Stimulated activated CD8-positive, alpha-beta memory T cell treated with anti-CD3 and anti-CD28 coated beads, Interleukin-7, amount 100 ng/mL, for 24 hours (primary cell): ENCODE measurements at places on chromosomes 4 and X.

GRCh38 chr4:84826681-84827080, 139.8 kb downstream of the WDFY3 start:
- DNase-seq: no peak

- DNase-seq: no peak
Observed at GRCh38 chr4:16329125-16329796, 103.0 kb upstream of the TAPT1 start.

- DNase-seq: no peak
Observed at GRCh38 chrX:51361251-51361650, 28.6 kb downstream of the NUDT10 start.

DNA sequence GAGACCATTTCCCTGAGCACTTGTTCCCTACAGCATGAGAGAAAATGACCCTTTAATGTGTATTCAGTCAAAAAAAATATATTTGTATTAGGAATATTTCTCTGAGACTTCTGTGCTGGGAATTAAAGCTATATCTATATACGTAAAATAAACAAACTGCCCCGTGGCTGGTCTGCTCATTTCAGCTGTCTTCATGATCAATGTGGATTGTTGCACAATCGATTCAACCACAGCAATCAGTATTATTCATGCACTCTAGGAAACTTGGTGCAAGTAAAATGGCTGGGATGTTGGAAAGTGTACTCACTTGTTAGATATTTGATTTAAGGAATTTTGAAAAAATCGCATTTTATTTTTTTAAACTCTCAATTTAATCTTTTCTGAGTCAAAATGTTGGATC, 307.9 kb upstream of the ZFP42 start:
- DNase-seq: no peak

DNA sequence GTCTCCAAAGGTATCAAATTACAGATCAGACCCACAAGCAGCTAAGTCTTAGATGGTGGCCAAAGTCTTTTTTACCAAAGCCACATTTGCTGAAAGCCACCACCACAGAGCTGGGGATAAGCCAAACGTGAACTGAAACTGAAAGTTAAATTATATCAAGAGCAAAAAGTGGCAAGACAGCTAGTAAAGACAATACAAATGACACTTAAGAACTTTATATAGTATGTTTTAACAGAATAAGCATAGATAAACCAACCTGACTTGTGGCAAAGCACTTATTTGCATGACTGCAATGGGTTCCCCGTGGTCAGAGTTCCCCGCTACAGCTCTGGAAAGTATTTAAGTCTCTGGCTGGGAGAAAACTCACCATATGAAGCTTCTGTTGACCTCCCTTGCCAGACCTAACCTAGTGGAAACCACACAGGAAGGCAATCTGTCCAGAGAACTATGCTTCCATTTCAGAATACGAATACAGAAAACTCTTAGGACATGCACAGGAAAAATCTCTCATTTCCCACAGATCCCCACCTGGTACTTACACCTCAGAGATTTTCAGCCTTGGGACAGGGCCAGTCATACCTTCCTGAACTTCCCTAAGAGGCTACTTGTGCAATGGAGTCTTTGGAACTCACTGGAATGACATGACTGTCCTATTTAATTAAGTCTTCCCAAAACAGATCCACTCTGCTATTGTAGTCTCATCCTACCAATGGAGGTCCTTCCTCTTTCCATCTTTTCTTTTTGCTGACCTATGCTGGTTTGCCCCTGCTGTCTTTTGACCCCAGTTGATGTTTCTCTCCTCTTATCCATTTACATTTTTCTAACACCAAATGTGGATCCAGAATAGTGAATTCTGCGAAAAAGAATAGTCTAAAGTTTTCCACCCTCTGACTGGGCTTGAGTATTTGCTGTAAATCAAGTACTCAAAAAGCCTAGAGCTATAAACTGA, 225.1 kb downstream of the NR3C2 start:
- DNase-seq: no peak

GRCh38 chr4:187480146-187481145, 515.1 kb upstream of the ZFP42 start:
- DNase-seq: no peak

DNA sequence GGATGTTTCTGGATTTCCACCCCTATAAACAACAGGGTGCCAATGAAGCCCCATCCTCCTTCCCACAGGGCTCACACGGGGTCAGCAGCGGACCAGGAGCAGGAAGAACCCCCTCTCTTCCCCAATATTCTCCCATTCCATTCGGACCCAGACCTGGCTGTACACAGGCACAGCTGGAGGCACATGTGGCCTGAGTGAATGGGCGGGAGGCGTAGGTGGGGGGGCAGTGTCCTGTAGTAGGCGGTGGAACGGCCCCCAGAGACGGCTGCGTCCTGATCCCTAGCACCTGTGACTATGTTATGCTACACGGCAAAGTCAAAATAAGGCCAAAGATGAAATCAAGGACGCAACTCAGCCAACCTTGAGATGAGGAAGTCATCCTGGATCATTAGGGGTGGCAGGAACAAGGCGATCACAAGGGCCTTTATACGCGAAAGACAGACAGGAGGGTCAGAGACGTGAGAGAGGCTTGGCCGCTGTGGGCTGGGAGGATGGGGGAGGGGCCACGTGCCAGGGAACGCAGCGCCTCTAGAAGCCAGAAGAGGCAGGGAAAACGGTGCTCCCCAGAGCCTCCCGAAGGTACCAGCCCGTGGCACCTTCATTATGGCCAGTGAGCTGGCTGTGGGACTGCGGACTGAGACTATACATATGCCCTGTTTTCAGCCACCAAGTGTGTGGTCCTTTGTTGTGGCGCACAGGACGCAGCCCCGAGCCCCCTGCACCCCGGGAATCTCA, 75.6 kb downstream of the WFS1 start:
- DNase-seq: no peak

DNA sequence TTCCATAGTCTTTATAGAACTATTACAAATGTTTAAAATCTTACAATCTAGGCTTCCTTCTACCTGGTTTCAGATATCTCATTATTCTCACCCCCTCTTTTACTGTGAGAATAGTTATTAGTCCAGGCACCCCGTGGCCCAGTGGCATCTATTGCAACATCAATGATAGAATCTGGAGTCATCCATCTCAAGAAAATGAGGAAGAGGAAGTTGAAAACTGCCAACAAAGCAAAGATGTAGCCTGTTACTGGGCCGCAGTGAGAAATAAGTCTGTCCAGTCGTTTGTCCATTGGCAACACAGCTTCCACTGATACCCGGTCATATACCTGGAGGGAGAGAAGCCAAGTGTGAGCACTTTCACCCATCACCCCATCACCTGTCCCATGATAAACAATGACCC, 6.0 kb upstream of the ASB11 start:
- no peak for DNase-seq

DNA sequence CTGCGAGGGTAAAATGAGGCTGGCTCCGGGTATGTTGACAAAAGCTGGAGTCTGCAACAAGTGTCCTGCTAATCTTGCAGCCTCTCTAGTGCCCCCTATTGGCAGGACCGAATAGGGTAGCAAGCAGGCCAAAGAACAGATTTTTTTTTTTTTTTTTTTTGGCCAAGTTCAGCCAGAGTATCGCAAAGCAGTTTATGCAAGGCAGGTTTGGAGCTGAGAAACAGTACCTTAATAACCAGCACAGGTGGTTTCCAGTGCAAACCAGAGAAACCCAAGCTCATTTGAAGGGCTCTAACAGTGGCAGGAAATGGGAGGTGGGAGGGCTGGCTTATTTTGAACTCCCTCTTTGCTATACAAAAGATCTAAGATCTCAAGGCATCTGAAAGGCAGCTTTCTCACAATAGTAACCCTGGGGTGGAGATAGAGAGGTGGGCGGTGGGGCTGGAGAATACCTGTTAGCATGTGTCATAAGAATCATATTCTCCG, 38.2 kb upstream of the OCIAD2 start:
- DNase-seq: no peak

DNA sequence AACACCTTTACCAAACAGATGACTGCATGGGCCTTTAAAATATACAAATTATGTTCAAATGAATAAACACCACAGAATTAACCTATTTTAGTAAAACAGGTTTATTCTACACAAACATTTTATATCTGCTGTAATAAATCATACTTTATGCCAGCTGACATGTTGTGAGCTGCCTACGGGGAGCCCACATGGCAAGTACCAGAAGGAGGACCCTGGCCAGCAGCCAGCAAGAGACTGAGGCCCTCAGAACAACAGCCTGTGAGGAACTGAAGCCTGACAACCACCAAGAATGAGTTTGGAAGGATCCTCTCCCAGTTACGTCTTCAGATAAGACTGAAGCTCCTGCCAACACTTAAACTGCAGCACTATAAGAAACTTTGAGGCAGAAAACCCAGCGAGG, 377.0 kb downstream of the PDGFC start:
- DNase-seq: no peak

GRCh38 chr4:183950536-183950935, 45.4 kb downstream of the STOX2 start:
- no peak for DNase-seq

- DNase-seq: no peak
Observed at GRCh38 chr4:185896817-185897488, 85.0 kb upstream of the SORBS2 start.

- DNase-seq: no peak
Observed at GRCh38 chrX:112066813-112067212, 15.8 kb downstream of the TRPC5 start.
